Foreskin melanocyte (primary cell): ENCODE measurements at places on chromosomes 4 and X.
A peak's percentile ranks its signal among the peaks of the same experiment; 100 is the strongest.

- DNase-seq, result no peak
Measured at GRCh38 chrX:39459204-39459603, 638.6 kb downstream of the BCOR start.

GRCh38 chrX:38660395-38661102 lies 99.2 kb downstream of the TSPAN7 start:
- no peak for DNase-seq

- DNase-seq, result no peak
Measured at GRCh38 chr4:88189418-88189738, 30.9 kb upstream of the ABCG2 start.

DNA sequence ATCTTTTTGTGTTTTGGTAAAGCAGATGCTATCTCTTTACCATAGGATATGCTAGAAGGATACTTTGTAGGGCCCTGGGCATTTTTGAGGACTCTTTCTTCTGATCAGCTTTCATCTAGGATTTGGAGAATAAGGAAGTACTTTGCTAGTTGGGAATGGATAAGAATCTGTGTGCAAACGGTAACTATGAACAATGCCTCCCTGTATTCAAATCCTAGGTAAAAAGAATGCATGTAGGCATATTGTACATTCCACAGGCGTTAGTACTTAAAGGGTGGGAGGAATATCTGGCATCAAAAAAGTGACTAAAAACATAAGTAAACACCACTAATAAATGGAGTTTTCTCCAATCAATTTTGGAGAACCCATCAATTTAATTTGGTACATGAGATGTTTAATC lies 59.7 kb downstream of the SH3BGRL start:
- no peak for DNase-seq

GRCh38 chr4:184329659-184330400 lies 112.2 kb upstream of the ENPP6 start:
- peak; percentile 93 for DNase-seq

DNA sequence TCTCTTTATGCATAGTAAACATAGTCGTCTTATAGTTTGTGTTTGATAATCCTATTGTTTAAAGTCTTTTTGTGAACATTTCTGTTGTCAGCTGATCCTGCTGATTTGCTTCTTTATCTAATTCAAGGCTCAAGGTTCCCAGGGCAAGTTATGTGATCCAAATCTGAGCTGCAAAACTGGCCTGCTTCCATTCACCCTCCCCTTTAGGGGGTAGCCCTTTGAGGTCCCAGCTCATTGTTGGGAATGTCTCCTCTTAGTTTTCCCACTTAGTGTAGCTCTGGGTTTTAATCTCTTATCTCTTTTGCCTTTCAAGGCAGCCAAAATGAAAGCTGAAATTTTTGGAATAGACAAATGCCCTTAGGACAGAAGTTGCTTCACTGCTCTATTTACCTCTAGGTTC lies 40.2 kb upstream of the MAGED1 start:
- DNase-seq, result no peak

- DNase-seq, result no peak
Measured at GRCh38 chr4:52884994-52885393, 22.9 kb downstream of the RASL11B start.

GRCh38 chr4:23260511-23260910 lies 567.8 kb downstream of the GBA3 start:
- no peak for DNase-seq

- DNase-seq, result no peak
Measured at GRCh38 chr4:107804956-107805355, 19.8 kb upstream of the SGMS2 start.

GRCh38 chr4:40553995-40554394 lies 75.7 kb downstream of the RBM47 start:
- no peak for DNase-seq

GRCh38 chrX:43716144-43716543 lies 60.0 kb downstream of the MAOA start:
- no peak for DNase-seq

GRCh38 chr4:167238226-167238625 lies 3.9 kb upstream of the SPOCK3 start:
- DNase-seq, result no peak

DNA sequence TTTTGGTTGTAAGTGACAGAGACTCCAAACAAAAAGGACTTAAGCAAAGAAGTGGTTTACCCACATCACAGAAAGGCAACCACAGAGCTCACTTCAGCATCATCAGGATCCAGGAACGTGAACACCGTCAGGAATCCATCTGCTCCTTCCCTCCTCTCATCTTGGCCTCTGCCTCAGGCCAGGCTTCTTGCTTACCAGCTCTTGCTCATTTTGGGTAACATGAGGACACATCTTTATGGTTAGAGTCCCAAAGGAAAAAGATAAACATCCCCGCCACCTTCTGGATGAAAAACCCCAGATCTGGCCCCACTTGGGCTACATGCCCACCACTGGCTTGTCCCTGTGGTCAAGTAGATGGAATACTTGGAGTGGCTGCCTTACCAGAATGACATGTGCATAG lies 176.8 kb upstream of the RPL34 start:
- DNase-seq, result no peak

DNA sequence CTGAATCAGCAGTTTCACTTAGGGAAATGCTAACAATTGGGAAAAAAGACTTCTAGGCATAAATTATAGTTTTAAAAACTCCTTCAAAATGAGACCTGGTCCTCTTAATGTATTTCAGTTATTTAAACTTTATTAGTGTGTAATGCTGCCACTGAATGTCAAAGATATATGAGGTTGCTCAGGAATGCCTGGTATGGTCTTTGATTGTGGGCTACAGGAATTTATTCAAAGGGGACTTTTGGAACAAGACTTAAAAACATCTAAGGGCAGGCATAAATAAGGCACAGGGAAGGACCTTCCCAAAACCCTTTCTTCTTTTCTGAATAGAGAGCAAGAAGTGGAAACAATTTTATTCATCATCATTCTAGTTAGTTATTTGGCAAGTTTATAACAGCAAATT lies 439.1 kb downstream of the TLL1 start:
- no peak for DNase-seq

DNA sequence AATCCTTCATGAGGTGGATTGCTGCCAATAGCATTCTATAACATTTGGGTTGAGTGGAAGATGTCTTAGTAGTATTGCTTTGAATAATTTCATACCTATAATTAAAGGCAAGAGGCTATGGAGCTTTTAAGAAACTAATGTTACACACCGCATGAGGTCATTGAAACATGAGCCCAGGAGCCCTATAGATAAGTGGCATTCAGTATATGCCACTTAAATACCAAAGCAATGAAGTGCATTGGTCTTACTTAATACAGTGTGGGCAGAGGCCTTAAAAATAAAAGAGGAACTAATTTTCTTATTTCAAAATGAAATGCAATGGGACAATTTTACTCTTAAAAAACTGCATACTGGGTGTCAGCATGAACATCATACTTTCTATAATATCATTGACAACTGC lies 47.5 kb downstream of the SPATA18 start:
- no peak for DNase-seq

- DNase-seq, result no peak
Measured at GRCh38 chr4:4420421-4420820, 33.5 kb downstream of the NSG1 start.

DNA sequence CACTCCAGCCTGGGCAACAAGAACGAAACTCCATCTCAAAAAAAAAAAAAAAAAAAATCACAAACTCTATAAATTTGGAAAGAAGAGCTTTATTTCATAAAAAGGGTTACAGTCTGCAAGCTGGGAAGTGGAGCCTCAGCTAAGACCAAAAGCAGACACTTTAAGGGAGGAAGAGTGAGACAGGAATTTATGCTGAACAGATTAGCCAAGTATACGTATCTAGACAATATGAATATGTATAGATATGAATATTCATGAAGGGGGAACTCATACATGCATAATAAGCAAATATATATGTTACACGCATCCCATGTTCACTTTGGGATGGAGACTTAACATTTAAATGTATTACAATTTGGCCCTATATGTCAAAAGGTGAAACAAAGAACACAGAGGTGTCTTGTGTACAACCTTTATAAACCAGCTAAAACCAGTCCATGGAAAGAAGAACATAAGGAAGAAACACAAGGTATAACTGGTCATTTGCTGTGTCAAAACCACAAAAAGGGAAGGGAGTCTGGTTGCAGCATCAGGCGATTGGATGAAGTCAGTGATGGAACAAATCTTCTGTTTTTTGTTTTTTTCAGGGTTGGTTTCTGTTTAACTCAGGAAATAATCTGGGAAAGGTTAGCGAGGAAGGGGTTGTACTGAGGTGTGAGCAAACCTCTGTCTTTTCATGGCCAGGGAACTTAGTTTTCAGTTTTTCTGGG lies 130.0 kb upstream of the MAOA start:
- DNase-seq, result no peak

- no peak for DNase-seq
Measured at GRCh38 chr4:81704461-81704860, 232.8 kb upstream of the RASGEF1B start.

DNA sequence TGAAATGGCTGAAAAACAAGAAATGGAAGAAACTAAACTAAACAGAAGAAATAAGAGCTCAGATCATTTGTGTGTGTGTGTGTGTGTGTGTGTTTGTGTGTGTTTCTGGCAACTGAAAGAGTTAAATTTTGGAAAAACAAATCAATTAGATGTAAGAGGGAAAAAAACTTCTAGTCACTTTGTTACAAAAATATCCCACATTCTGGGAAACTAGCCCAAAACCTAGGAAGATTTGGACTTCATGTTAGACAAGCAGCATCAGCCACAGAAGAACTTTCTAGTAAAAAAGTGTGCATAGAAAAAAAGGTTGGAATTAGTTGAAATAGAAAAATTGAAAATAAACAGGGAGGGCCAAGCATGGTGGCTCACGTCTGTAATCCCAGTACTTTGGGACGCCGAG lies 111.6 kb upstream of the PRKG2 start:
- DNase-seq, result no peak

- DNase-seq, result no peak
Measured at GRCh38 chr4:149993030-149993429, 85.2 kb upstream of the DCLK2 start.

- DNase-seq, result no peak
Measured at GRCh38 chrX:68935362-68935761, 106.5 kb downstream of the EFNB1 start.

- DNase-seq, result no peak
Measured at GRCh38 chr4:148926276-148927260, 484.4 kb upstream of the NR3C2 start.

- DNase-seq, result no peak
Measured at GRCh38 chr4:139958739-139959098, 195.3 kb downstream of the MAML3 start.

DNA sequence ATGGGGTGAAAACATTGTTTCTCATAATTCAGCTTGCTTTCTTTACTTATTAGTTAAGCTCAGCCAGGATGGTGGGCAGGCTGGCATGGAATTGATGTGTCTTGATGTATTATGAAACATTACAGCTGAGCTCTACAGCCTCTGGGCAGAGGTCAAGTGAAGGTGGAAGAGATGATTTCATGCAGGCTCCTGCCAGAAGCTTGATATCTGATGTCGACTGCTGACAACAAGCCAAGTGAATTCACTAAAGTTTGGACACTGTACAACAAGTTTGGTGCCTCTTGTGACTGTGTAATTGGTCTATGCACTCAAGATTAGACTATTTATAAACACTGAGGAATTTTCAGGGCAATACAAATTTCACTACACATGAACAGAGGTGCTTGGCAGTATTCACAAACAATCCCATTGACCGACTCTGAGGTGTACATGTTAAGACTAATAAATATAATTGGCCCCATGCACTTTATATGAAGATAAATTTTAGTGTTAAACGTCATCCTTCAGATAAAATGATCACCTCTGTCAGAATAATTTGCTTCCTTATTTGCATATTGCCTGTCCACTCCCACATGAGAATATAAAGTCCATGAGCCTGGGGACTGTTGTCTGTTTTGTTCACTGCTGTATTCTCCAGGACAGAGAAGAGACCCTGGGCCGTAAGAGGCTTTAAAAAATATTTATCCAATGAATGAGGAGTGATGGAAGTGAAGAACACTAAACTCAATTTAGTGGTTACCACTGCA lies 612.2 kb downstream of the IQCM start:
- no peak for DNase-seq

DNA sequence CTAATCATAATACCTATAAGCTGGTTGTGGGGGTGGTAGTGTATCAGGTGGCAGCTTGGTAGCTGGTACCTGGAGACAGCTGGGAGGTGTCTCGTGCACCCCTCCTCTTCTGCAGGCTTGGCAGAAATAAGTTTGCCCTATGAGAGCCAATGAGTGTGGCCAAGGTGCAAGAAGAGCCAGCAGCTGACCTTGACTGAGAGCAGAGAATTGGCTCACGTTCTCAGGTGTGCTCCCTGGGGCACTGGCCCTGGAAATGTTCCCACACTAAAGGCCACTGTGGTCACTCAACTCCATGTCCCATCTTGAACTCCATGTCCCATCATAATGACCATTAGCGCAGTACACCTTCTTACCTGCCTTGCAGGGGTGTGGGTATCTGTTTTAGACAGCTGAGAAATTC lies 13.4 kb downstream of the TRMT44 start:
- DNase-seq, result no peak

DNA sequence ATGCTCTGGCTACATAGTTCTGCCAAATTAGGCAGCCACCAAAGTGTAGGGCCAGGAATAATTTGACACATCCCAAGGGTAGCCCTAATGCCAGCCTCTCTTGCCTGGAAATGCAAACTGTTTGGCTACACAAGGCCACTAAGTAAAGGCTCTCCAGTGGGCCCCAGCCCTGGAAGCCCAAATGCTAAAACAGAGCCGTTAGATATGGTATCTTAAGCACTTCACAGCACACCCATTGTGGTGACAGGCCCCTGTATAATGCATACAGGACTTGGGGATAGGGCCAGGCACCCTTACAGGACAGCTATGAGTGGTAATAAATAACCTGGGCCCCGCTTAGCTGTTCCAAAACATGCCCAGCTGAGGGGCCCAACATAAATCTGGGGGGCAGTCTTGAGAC lies 623.9 kb downstream of the BCOR start:
- no peak for DNase-seq

GRCh38 chr4:101169044-101170014 lies 178.0 kb downstream of the PPP3CA start:
- DNase-seq, result no peak

- no peak for DNase-seq
Measured at GRCh38 chr4:125105561-125105960, 209.2 kb upstream of the FAT4 start.

GRCh38 chr4:41572956-41573355 lies 35.0 kb downstream of the LIMCH1 start:
- DNase-seq, result no peak

DNA sequence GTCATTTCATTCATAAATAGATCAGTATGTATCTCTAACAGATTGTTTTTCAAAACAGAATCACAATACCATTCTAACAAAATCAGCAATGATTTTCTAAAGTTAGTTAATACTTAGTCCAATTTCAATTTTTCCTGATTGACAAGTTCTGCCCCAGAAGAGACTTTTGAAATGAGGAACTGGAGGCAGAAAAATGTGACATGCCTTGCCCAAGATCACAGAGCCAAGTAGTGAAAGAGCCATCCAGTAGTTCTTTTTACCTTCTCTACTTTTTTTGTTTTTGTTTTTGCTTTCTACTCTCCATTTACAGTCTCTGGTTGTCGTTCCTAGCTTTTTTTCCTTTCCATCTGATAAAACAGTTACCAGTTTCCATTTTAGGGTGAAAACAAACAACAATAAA lies 129.3 kb upstream of the TMEM164 start:
- DNase-seq, result no peak
